ENCODE measurements at places on chromosomes 11 and 22.

GRCh38 chr22:20258021-20258299, 10.2 kb downstream of the RTN4R start:
- no peak for DNase-seq

DNA sequence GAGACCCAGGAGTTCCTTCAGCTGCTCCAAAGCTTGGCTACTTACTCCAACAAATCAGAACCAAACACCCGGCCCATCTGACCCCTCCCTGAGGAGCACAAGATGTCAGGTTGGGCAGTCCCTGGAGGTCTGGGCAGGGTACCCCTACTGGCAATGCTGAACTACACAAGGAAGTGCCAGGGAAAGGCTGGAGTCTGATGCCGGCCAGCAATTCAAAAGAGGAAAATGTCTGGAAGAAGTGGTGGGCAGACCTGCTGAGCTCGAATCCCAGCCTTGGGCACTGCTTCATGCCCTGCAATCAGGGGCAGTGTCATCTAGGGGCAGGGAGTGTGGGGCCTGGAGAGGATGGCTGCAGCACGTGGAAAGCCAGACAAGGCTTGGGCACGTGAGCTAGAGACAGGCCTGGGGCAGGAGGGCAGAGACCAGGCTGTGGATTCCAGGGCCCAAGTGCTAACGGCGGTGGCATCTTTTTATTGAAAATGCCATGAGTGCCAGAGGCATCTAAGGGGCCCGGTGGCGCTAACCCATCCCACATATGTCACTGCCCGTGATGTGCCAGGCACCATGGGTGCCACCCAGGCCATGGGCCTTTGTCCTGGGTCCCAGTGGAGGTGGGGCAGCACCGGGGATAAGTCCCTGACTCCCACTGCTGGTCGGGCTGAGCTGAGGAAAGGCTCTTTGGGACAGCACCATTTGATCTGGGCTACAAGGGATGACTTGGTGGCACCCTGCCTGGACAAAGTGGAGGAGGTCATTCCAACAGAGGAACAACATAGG, 97.9 kb upstream of the PITPNB start:
- no peak for DNase-seq

DNA sequence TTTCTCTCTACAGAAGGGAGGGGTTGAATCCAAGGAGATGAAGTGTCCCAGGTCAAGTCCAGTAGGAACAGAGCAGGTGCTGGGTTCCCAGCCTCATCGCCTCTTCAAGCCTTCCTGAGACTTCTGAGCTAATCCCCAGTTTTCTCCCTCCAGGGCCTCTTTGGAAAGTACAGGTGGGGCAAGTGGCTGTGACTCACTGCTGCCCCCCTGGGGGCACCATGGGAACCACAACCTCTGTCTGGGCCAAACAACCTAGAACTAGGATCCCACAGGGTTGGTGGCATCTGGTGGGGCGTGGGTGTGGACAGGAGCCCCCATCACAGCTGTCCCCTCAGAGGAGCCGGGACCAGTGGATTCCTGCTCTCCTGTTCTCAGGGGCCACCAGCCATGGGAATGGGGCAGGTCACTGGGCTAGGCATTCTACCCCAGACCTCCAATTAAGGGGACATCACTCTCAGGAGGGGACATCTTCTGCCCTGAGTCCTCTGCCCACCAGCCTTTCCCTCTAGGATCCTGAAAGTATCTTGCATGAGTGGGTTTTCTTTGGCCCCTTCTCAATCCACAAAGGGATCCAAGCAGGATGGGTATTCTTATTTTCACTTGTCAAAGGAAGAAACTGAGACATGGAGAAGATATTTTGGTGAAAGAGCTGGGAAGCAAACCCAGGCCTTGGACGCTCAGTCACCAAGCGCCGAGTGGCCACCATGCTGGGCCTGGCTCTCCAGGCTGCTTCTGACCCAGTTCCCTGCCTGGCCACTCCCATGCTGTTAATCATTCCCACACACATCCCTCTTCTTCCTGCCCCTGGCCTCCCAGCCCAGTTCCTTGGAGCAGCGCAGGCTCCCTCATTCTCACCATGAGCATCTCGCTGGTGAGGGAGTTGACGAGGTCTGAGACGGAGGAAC, 23.8 kb downstream of the LRRC10B start:
- peak; percentile 65 for DNase-seq

- peak; percentile 98 for DNase-seq
Measured at GRCh38 chr11:78416285-78417174, 1.1 kb downstream of the GAB2 start.

- peak; percentile 75 for DNase-seq
Measured at GRCh38 chr22:30694171-30694639, 469 bp upstream of the OSBP2 start.

DNA sequence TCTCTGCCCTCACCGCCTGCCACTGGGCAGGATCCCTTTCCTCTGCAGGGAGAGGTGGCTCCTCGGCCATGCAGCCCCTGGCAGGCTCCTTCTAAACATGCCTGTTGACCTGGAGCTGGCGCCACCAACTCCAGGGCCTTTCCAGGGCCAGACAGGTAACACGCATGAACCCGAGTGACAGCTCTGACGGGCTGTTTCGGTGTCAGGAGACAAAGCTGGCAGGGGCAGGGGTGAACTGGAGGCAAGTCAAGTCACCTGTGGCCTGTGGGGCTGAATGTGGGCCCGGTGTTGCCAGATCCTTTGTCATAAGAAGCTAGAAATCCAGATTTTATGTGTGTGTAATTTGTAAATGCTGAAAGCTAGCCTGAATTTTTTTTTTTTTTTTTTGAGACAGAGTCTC, 11.3 kb downstream of the C22orf23 start:
- no peak for DNase-seq

GRCh38 chr11:133947321-133947756, 9.4 kb downstream of the IGSF9B start:
- peak; percentile 9 for DNase-seq

DNA sequence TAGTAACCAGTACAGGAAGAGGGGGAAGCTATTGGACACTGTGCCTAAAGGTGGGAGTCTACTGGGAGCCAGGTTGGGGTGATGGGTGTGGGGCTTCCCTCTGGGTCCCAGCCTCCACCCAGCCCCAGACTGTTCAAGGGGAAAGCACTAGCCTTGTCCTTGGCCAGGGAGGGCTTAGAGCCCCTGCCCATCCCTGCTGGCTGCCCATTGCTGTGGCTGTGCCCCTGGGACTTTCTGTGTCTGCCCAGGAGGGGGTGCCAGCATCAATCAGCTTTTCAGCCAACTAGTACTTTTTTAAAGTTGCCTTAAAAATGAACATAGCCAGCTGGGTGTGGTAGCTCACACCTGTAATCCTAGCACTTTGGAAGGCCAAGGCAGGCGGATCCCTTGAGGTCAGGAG, 19.9 kb downstream of the INCENP start:
- no peak for DNase-seq

- DNase-seq = no peak
Measured at GRCh38 chr22:43437871-43438475, 26.2 kb downstream of the MPPED1 start.

DNA sequence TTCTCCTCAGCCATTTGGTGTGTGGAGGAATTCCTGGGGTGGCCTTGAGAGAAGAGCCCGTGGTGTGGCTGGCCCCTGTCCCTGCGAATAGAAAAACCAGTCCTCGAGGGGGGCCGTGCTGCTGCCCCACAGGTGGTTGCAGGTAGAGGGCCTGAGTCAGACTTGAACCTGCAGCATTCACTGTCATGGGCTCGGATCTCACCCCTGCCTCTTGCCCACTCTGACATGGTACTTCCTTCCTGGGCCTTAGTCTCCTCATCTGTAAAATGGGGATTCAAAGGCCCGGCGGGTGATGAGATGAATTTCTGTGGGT, 19.4 kb downstream of the TRMU start:
- DNase-seq = no peak

- peak; percentile 64 for DNase-seq
Measured at GRCh38 chr11:6437993-6438392, 2.8 kb downstream of the HPX start.

- no peak for DNase-seq
Measured at GRCh38 chr11:102017026-102017425, 30.2 kb upstream of the CFAP300 start.

GRCh38 chr11:57643802-57644201, 5.9 kb downstream of the YPEL4 start:
- no peak for DNase-seq

- peak; percentile 87 for DNase-seq
Measured at GRCh38 chr11:76700177-76701100, 29.9 kb upstream of the LRRC32 start.

DNA sequence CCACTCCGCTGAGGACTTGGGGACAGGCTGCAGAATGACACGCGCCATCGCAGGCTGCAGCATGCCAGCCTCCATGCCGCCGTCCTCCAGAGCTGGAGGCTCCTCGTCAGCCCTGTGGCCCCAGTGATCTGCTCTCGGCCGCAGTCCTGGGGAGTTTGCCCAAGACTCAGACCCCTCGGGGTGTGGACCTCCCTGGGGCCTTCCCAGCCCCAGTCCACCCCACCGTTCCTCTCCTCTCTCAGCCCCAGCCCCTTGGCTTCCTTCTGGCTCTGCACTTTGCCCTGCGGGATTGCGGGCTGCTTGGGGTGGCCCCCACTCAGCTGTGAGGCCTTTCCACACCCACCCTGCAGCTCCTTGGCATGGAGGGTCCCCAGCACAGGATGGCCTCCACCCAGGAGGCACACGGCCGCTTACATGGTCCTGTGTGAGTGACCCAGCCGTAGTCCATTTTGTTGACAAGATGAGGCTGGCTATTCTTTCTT, 414.9 kb downstream of the TBC1D22A start:
- no peak for DNase-seq

- DNase-seq = no peak
Measured at GRCh38 chr11:31102316-31102715, 267.2 kb downstream of the DCDC1 start.

DNA sequence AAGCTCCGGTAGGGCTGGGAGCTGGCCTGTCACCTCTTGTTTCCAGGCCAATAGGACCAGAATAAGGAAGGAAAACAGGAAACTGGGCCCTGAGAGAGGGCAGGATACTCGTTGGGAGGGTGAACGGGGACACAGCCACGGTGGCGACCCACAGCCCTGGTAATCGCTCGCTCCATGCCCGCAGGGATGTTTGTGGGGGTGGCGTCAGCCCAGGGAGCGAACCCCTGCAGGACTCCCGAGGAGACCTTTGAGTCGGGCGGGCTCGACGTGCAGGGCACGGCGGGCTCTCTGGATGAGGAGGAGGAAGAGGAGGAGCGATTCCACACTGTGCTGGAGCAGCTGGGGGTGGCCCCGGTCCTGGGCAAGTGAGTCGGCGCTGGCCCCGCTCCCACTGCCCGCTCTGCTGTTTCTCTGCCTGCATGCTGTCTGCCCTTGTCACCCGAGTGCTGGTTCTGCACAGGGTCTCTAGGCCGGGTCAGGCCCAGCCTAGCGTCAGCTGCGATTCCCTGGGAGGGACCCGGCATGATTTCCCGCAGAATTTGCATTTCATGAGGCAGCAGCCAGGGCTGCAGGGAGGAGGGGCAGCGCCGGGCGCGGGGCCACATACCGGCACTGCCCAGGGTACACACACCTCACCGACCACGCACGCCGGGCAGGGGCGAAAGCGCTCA, 1.6 kb downstream of the CRACR2B start:
- DNase-seq = peak; percentile 66

DNA sequence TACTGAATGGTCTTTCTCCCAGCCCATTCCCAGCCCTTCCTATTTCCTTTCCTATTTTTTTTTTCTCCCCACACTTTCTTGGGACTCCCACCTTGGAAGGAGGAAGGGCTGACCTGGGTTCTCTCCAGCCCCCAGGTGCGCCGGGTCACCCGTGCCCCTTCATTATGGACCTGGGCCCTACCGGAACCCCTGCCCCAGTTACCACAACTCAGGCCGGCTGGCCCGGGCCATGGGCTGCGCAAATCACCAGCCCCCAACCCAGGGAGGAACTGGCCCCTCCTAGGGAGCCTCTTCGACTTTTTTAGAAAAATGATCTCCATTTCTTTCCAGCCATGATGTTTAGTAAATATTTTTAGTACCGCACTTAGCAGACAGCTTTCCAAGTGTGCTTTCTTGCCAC, 62.2 kb downstream of the MORC2 start:
- no peak for DNase-seq

DNA sequence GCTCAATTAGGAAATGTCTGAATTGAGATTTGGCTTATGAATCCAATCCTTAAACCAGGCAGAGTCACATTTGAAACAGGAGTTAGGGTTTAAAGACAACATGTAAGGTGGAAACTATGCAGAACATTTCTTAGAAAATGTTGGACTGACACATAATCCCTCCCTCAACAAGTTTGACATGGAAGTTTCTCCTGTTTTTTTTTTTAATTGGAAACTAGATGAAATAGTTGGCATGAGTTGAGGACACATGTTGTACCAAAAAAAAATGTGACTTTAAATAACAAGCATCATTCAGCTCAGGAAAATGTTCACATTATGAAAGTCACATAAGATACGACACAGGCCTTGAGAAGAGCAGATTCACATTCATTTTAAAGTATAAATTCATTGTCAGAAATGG, 154.9 kb upstream of the DDI1 start:
- DNase-seq = no peak

- no peak for DNase-seq
Measured at GRCh38 chr22:43800970-43801369, 11.1 kb downstream of the EFCAB6 start.

GRCh38 chr11:65225279-65226102, 36.3 kb upstream of the POLA2 start:
- DNase-seq = peak; percentile 59

GRCh38 chr11:102813484-102813883, 15.5 kb upstream of the MMP1 start:
- no peak for DNase-seq

- DNase-seq = no peak
Measured at GRCh38 chr11:83181815-83182214, 11.7 kb upstream of the ANKRD42 start.

DNA sequence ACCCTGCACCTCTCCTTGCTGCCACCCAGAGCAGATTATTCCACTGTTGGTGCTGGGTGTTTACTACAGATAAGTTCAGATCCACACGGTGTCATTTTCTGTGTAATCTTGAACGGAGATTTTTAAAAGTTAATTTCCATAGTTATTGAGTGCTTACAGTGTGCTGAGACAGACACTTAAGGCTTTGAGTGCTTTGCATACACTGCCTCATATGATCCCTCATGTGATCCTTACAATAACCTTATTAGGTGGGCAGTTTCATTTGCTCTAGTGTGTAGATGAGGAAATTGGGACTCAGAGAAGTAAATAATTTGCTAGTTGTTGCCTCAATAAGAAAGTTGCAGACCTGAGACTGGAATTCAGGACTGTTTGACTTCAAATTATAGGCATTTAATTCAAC, 32.3 kb upstream of the ME3 start:
- no peak for DNase-seq
